Esophagus squamous epithelium (tissue), 5 donors: ENCODE measurements at places on chromosomes 3 and 15.

DNA sequence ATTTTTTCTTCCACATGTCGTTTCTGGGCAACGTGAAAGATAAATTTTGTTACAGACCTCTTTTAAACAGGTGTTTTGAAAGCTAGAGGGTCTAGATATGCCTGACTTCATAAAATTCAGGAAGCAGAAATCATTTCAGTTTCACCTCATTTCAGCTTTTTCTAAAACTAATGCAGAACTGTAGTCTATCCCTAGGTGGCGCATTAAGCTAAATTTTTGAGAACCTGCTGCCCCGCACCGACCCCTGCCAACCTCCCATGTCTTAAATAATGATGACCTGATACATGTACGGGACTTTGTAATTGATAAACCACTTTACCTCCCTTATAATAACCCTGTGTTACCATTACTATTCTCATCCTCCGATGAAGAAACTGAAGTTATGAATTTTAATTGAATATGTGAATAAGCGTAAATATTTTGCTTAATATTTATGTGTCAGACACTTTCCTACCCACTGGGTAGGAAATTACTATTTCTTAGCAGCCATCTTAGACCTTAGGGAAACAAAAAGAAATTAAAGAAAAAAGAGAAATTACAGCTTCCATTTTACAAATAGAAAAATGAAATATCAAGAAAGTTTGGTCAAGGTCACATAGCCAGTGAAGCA is 78.7 kb upstream of the GCNT3 start:
- no peak for DNase-seq

GRCh38 chr3:160400702-160401150 is 1.3 kb downstream of the SMC4 start:
- DNase-seq: no peak

- no peak for DNase-seq
Measured at GRCh38 chr3:25038271-25038670, 389.8 kb upstream of the RARB start.

GRCh38 chr3:89179355-89180001 is 72.1 kb downstream of the EPHA3 start:
- no peak for DNase-seq

DNA sequence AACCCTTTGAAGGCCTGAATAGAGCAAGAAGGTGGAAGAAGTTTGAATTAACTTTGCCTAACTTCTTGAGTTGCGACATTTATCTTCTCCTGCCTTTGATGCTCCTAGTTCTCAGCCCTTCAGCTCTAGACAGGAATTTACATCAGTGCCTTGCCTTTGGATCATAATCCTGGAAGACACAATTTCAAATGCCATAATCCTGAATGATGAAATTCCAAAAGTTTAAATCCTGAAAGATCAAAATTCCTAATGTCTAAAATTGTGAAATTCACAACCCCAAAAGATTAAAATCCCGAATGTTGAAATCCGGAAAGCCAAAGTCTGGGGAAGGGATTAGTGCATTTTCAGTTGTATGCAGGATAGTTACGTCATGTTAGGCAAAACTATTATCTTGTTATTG is 166.6 kb upstream of the PDZRN3 start:
- no peak for DNase-seq

DNA sequence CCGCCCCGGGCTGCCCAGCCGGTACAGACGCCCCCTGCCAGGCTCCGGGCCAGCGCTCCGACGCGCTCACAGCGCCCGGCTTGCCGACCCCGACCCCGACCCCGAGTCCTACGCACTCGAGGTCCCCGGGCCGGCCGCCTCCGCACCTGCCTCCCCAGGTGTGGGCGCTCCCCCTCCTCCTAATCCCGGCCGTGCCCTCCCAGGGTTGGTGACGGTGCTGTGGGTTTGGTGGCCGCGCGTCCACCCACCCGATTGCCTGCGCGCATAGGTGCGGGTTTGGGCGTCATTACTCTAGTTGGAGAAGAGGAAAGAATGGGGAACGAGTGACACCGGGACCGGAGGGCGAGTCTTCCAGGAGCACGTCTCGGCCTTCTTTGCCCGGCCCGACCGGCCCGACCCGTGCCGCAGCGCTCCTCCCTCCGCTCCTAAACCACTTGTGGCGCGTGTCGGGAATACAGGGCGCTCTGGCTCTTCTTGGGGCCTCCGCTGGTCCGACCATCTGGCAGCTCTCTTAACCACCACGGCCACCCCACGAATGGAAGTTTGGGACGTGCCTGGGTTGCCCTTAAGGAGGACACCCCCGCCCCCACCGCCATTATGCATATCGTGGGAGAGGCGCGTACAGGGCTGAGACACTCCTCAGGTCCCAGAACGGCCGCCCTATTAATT is 810 bp upstream of the THRB start:
- no peak for DNase-seq

GRCh38 chr3:59463253-59463652 is 413.4 kb upstream of the CFAP20DC start:
- DNase-seq: no peak

GRCh38 chr3:127069814-127070440 is 87.0 kb downstream of the PLXNA1 start:
- DNase-seq: no peak

GRCh38 chr3:124926426-124927101 is 8.0 kb downstream of the MUC13 start:
- no peak for DNase-seq

- no peak for DNase-seq
Measured at GRCh38 chr3:8458711-8459110, 42.9 kb upstream of the LMCD1 start.

GRCh38 chr3:63921741-63922482 is 9.7 kb upstream of the SCAANT1 start:
- no peak for DNase-seq

DNA sequence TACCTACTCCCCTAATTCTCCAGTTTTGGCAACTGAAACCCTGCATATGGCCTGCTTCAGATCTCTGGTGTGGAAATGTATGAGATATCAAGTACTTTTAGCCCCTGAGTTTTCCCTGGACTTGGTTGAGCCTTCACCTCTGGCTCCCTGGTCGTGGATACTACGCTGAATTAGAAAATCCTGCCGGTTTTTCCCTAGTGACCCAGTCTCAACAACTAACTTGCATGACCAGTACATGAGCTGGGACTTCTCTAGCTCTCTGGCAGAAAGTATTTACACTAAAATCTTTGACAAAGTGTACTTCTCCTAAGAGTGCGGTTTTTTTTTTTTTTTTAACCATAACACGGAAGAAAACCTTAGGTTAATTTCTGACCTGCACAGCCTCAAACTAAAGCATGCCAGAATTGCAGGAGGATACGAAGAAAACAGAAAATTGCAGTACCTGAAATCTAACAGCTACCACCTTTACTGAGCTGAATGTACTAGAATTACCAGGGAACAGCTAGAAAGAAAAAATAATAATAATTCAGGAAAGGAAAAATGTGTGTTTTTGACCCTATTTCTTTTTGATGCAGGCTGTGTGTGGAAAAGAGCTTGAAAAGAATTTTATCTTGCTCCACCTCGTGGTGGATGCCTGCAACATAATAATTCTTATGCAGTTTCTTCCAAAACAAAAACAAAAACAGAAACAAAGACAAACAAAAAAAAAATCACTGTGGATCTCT is 165.6 kb downstream of the GMNC start:
- no peak for DNase-seq

GRCh38 chr3:53728606-53729005 is 117.6 kb downstream of the CHDH start:
- DNase-seq: no peak

DNA sequence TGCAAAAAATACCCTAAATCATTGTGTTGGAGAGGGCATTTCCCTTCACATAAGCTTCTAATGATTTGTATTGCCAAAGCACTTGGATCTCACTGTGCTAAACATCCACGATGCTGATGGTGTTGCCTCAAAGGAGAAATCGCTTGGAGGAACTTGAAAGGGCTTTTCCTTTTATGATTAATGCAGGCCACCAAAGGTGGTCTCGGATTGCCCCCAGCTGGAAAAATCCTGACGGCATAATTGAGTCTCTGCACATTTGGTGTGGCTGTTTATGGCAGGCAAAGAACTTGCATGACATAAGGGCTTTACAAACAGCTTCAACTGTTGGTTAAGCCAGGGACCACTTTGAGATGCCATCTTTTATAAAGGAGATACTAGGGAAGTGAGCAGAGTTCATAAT is 664.0 kb upstream of the ADAMTS9 start:
- DNase-seq: no peak

DNA sequence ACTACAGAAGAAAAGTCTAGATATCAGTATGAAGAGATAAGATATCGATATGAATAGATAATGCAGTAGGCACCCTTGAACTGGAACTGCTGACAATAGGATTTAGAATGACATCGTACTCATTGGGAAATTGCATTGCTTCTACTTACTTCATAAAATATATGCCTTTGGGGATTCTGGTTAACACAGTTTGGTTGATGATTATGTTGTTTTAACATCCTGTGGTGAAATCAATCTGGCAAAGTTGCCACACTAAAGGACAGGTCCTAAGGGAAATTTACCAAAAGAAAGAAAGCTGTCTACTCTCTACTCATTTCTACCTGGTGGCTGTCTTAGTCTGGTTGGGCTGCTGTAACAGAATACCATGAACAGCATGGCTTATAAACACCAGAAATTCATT is 417.4 kb upstream of the DPH6 start:
- no peak for DNase-seq

- no peak for DNase-seq
Measured at GRCh38 chr3:53150247-53151085, 10.5 kb upstream of the PRKCD start.

GRCh38 chr15:49468481-49468839 is 45.4 kb downstream of the FGF7 start:
- no peak for DNase-seq

DNA sequence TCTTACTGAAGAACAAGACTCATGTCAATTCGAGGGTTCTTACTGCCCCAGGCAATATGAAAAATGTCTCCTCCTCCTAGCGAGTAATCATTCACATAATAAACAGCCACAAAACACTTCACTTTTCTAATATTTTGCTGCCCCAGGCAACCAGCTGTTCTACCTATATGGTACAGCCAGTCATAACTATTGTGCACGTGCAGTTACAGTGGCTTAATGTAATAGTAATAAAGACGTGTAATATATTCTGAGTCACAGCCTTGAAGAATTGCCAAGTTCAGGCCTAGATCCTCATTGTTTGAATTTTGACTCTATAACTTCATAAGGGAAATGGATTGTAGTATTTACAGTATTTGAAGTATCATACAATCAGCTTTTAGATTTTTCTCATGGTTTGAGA is 1250.0 kb upstream of the GBE1 start:
- DNase-seq: no peak

- no peak for DNase-seq
Measured at GRCh38 chr3:174417573-174417972, 441.6 kb upstream of the NAALADL2 start.

- no peak for DNase-seq
Measured at GRCh38 chr3:194276768-194277103, 74.4 kb downstream of the CPN2 start.

- DNase-seq: no peak
Measured at GRCh38 chr15:69099941-69100340, 60.5 kb upstream of the GLCE start.

DNA sequence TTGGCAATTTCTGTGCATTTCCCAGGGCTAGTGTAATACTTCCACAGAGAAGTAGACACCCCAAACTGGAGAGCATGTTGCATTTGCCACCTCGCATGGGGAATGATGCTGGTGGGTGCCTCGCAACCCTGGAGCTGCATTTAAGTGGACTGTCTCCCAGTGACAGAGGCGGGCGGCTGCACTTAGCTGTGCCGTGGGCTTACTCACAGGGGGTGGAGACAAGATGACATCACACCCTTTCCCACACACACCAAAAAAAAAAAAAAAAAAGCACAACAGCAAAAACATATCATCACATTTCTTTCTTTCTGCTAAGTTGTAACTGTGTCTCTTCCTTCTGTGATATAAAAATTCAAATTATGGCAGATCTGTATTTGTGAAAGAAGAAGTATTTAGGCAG is at the start of gene ABI3BP:
TSS of gene ABI3BP (minus strand) at position 113 of the 400 bp plus-strand sequence. CDS start at position 76, 37 bp downstream.
- DNase-seq: no peak

- DNase-seq: no peak
Measured at GRCh38 chr15:73344056-73344455, 24.7 kb downstream of the HCN4 start.

GRCh38 chr15:82681371-82681770 is 28.3 kb downstream of the AP3B2 start:
- DNase-seq: no peak

DNA sequence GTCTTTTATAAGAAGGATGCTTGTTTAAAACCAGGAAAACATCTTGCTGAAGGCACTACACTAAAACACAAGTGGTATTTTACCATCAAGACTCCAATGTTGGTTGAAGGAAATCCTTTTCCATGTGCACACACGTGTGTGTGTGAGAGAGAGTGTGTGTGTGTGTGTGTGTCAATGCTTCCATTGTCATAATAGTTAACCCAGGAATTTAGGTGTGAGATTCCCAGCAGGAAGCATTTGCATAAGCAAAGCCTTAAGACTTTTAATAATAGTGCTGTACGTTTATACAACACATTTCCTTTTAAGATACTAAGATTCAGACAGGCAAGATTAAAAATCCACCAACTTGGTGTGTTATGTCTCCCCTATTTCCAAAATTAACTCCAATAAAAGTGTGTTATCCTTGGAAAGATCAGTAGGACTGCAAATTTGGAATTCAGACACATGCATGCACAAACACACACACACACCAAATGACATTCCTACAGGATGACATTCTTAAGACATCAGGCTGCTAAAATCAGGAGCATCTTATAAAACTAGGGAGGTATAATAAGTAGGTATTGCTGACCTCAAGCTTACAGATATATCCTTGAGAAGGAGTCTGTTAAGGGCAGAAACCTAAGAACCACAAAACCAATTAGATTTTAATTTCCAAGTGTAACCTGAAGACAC is 18.3 kb downstream of the LMCD1 start:
- DNase-seq: no peak

DNA sequence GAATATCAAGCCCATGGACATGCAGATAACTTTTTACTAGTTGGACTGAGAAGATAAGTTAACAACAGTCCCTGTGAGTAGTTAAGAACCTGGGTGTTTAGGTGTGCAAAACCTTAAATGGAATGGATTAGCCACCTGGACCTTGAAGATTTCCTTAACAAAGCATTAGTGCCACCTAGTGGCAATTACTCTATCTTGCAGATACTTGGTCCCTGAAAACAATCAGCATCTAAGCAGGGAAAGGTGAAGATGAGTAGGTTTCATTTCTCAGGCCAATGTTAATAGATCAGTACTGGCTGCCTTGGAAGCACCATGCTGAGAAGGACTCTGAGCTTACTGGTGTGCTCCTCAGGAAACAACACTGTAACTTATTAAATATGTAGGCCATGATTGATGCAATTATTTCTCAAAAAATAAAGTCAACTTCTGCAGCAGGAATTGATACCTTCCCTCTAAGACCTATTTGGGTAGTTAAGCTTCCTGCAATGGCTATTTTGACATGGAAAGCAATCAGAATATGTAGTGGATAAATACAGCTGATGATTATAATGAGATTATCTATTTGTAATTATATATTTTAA is 329.4 kb downstream of the TBC1D5 start:
- DNase-seq: no peak

- no peak for DNase-seq
Measured at GRCh38 chr15:48989170-48989569, 25.5 kb upstream of the SHC4 start.
